ENCODE measurements at places on chromosomes 7 and 10.

DNA sequence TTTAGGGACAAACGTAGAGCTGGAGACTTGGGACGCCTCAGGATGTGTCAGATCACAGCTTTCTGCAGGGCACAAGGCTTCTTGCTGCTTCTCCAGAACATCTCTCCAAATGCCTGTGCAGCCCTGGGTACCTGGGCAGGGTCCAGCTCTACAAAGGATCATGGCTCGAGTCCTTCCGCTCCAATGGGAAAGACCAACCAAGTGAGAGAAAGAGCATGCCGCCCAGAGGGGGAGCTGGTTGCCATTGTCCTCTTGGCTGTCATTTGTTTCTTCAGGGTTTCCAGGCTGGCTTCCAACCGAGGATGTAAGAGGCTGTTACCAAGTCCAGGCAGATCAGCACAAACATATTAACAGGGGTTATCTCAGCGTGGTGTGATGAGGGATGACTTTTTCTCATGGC, 5.6 kb upstream of the LEP start:
- DNase-seq, result no peak

DNA sequence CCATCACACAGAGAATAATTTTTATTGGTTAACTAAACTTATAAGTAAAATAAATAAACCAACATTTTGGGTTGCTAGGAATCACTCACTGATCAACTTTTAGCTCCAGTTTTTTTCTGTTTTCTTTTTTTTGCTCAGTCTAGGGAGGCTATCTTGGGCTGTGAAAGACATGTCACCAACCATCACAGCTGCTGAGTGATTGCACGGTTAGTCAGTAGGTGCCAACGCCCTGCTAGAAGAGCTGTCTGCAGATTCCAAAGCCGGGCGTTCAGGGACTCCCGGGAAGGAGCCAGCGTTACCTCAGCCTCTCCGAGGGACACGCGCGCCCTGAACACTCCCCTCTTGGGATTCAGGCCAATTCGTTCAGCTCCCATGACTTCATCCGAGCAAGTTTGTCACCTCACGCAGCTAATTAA, 604 bp upstream of the STAM start:
- peak; percentile 90 for DNase-seq

GRCh38 chr7:101858437-101859385, 41.3 kb downstream of the CUX1 start:
- DNase-seq, result no peak

DNA sequence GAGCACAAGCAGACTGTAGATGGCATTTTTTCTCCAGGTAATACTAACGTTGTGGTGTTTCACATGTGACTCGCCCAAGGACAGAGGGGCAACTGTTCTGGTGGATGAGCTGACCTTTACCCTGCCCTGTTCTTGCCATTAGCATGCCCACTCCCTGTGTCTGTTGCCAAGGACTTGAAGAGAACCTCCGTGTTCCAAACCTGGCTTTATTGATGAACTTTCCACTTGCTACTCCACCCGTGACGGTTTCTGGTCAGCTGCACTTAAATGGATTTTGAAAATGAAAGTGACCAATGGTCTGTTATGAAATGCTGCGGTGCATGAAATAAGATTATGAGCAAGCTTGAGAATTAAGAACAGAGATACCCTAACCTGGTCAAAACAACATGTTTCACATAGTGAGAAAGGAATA, 30.4 kb downstream of the LRRC4 start:
- no peak for DNase-seq

DNA sequence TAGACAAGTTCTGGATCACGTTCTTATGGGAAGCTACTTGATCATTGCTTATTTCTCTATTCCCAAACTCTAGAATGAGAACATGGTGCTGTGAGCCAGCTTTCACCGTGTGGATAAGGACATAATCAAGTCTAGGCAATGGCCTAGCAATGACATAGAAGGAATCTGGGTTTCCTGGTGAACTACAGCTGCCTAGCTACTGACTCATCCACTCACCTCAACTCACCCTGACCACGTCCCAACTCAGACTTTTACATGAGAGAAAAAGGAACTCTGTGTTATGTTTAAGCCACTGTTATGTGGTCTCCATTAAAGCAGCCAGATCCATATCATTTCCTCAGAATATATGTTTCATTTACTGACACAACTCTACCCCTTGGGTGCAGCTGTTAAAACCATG, 18.8 kb upstream of the MET start:
- peak; percentile 99 for DNase-seq

- no peak for DNase-seq
Observed at GRCh38 chr10:99995269-99995668, 14.5 kb downstream of the DNMBP start.

DNA sequence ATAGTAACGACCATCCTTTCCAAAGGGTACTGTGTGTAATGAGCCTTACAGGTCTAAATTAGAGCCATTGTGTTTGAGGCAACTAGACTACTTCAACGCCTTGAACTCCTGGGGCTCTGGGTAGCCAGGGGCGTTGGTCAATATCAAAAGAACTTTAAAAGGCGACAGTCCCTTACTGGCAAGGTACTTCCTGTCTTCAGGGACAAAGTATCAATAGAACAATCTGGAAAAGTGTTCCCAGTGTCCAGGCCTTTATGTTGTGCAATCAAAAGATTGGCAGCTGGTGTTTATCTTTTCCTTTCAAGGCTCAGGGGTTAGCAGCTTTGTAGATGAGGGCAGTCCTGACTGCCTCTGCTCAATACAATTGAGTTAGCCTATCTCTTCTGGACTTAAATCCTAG, 284.3 kb downstream of the PARD3 start:
- DNase-seq, result no peak

- DNase-seq, result no peak
Observed at GRCh38 chr7:86199881-86200614, 443.7 kb upstream of the GRM3 start.

- DNase-seq, result no peak
Observed at GRCh38 chr7:34875481-34875880, 161.8 kb downstream of the DPY19L1 start.

- DNase-seq, result peak; percentile 15
Observed at GRCh38 chr7:76424413-76425111, at the start of gene ZP3. Gene ZP3, plus strand, starts transcription at chr7:76424950. Its CDS starts 15 bp downstream, at chr7:76424965.

- no peak for DNase-seq
Observed at GRCh38 chr7:29084832-29085231, 61.5 kb downstream of the CPVL start.
